ENCODE measurements at places on chromosomes 4 and X. TPM values are rescaled to one million over a fixed set of nuclear protein-coding genes. Genes with fewer than 3 reads are reported as not detected.

The VSIG1 gene
- total RNA-seq = 0.71 TPM

The HSFX2 gene
- total RNA-seq = 0.21 TPM

The POF1B gene
- 0.40 TPM for total RNA-seq

The ZNF630 gene
- 2.3 TPM for total RNA-seq

The NUP62CL gene
- total RNA-seq = 0.20 TPM

The BRS3 gene
- total RNA-seq = not detected

DNA sequence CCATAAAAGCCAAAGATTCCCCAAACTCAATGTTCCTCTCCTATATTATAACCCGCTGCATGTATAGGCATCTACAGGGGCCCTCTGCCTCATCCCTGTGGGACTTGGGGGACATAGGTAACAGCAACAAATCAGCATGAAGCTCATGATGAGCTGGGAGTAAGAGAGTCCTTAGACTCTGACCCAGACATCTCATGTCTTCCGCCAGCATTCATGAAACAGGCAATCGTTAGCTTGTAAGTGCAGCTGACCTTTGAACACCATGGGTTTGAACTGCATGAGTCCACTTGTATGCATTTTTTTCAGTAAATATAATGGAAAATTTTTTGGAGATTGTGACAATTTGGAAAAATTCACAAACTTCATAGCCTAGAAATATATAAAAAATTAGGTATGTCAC, 10.4 kb upstream of the SCOC start:
- DNase-seq = no peak

DNA sequence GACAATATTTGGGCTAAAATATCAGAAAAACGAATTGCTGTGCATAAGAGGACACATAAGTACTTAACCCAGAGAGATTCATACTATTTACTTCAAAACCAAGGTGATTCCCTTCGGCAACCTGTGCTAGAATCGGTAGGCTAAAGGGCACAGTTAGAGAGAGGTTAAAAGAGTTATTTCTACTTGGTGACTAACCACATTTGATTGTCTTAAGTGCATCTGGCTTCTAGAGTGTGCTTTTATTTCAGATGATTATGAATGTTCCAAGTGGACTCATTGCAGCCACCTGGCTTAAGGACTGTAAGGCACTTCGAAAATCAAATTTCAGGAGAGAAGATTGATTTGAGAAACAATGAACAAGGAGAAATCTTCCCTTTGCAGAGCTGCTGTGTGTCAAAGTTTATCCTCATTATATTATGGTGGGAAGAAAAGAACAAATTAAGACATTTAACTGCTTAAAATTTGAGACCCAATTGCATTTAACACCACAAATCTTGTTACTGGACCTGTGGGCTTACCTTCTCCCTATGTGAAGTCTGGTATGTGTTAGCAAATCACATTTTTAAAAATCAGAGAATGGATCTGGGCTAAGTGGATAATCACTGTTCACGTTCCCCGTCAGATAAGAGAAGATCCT, 34.0 kb downstream of the PHOX2B start:
- DNase-seq = no peak

- DNase-seq = no peak
These were observed 15.0 kb downstream of the RGN start for GRCh38 chrX:47093248-47093647.

DNA sequence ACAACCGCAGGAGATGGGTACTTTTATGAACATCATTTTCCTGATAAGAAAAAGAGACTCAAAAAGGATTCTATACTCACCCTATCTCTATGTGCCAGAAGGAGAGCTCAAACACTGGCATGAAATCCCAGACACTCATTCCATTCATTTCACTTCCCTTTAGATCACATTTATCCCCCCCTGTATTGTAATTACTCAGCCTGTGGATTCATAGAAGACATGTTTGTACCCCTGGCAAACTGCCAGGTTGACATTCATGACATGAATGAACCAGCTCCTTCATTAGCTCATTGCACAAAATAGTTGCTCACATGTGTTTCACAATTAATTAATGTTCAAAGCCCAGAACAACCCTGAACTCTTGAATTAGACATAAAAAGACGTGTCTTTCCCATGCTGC, 4.9 kb downstream of the SMR3A start:
- no peak for DNase-seq

GRCh38 chr4:39620551-39621313, 17.9 kb downstream of the SMIM14 start:
- DNase-seq = no peak

DNA sequence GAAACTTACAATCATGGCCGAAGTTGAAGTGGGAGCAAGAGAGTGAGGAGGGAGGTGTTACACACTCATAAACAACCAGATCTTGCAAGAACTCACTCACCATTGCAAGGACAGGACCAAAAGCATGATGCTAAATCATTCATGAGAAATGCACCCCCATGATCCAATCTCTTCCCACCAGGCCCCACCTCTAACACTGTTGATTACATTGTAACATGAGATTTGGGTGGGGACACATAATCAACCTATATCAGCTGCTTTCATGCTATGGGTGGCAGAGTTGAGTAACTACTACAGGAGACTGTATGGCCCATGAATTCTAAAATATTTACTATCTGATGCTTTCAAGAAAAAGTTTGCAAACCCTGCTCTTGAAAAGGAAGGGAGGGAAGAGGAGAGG, 155.1 kb downstream of the DEFB131A start:
- DNase-seq = no peak

All from pulmonary artery endothelial cell (primary cell).